ENCODE measurements at places on chromosomes 5 and 9.

- no peak for DNase-seq
Observed at GRCh38 chr5:134594797-134595457, 37.7 kb downstream of the SAR1B start.

- no peak for DNase-seq
Observed at GRCh38 chr5:165569551-165569950, 2064.1 kb downstream of the MAT2B start.

- no peak for DNase-seq
Observed at GRCh38 chr9:121912812-121913627, 180.1 kb downstream of the TTLL11 start.

DNA sequence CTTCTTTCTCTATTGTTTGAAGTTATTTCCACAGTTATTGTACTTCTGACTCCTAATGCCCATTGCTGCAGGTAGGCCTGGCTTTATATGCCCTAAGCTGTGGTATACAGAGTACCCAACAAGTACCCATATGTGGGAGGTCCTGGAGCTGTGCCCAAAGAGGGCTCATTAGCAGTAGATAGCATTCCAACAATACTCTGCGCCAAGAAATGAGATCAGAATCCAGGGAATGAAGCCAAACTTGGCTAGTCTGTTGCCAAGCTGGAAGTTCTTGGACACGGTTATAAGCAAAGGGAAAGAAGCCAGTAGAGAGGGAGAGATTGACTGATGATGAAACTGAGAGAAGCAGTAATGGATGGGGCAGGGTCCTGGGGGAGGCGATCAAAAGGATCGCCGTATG, 29.7 kb upstream of the FAM169A start:
- no peak for DNase-seq

- DNase-seq: no peak
Observed at GRCh38 chr5:6858419-6858818, 145.2 kb downstream of the TENT4A start.
